Activated CD4-positive, alpha-beta T cell treated with anti-CD3 and anti-CD28 coated beads for 1 hour (primary cell): ENCODE measurements at places on chromosomes 4 and X.

- DNase-seq: no peak
Measured at GRCh38 chrX:20026278-20026677, 35.4 kb upstream of the BCLAF3 start.

- DNase-seq: no peak
Measured at GRCh38 chr4:15677507-15677988, 4.1 kb upstream of the FAM200B start.

- no peak for DNase-seq
Measured at GRCh38 chr4:41622787-41623186, 84.8 kb downstream of the LIMCH1 start.

GRCh38 chr4:158428242-158428641 is 93.4 kb upstream of the RXFP1 start:
- DNase-seq: no peak

DNA sequence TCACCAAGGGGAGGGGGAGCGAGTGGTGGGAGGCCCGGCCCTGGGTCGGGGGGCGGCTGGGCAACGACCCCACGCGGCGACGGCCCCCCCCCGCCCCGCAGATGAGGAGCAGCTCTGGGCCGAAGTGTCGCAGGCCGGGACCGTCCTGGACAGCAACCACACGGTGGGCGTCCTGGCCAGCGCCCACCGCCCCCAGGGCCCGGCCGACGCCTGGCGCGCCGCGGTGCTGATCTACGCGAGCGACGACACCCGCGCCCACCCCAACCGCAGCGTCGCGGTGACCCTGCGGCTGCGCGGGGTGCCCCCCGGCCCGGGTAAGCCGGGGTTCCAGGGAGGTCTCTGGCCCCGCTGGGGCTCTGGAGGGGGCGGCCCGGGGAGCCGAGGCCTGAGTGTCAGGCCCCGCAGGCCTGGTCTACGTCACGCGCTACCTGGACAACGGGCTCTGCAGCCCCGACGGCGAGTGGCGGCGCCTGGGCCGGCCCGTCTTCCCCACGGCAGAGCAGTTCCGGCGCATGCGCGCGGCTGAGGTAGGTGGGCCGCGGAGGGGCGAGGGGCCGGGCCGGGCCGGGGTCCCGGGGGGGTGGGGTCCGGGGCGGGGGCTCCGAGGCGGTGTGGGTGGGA is 8.7 kb upstream of the FGFRL1 start:
- DNase-seq: no peak

- DNase-seq: no peak
Measured at GRCh38 chr4:18020145-18020670, 1.3 kb downstream of the LCORL start.

GRCh38 chr4:34466411-34466810 is 1777.9 kb downstream of the ARAP2 start:
- no peak for DNase-seq

DNA sequence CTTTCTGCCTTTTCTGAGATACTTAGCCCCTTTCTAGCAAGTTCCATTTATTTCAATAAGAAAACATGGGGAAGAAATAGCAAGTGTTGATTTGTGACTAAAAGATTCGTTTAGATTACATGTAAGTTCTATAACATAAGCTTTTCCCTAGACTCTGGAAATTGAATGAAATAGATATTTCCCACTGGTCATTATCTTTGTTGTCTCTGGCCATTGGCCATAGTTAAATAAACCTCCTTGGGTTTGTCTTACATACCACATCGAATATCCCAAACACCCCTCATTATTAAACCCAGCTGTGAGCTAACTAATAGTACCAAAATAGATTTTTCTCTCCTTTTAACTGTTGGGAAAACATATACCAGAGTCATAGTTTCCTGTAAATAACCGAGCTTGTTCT is 534.8 kb downstream of the IQCM start:
- no peak for DNase-seq

- DNase-seq: no peak
Measured at GRCh38 chr4:101022151-101023024, 324.9 kb downstream of the PPP3CA start.

- no peak for DNase-seq
Measured at GRCh38 chr4:101145021-101145420, 202.3 kb downstream of the PPP3CA start.

GRCh38 chr4:185849664-185850550 is 37.9 kb upstream of the SORBS2 start:
- no peak for DNase-seq

DNA sequence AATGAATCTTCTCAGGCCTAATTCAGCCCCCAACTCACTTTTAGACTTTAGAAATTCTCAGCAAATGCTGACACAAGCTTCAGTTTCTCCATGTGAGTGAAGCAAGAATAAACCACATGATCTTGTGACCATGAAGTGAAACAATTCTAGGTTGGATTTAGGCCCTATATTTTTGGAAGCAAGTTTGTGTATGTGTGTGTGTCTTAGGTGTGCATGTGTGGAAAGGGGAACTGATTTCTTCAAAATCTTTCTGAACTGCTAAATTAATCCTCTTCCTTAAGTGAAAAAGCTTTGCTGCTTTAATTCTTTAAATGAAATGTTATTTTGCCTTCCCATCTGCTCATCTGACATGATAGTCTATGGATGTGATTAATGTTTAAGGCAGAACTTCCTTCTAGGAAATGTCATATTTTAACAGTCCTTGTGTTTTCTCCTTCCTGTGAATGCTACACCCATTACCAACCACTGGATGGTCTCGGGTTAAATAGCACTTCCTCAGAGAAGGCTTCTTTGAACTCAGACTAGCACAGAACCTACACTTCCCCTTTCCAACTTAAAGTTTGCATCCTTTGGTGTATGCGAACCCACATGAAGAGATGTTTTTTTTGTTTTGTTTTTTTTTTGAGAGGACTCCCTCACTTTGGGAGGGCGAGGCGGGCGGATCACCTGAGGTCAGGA is 1.2 kb upstream of the TMEM144 start:
- DNase-seq: no peak

DNA sequence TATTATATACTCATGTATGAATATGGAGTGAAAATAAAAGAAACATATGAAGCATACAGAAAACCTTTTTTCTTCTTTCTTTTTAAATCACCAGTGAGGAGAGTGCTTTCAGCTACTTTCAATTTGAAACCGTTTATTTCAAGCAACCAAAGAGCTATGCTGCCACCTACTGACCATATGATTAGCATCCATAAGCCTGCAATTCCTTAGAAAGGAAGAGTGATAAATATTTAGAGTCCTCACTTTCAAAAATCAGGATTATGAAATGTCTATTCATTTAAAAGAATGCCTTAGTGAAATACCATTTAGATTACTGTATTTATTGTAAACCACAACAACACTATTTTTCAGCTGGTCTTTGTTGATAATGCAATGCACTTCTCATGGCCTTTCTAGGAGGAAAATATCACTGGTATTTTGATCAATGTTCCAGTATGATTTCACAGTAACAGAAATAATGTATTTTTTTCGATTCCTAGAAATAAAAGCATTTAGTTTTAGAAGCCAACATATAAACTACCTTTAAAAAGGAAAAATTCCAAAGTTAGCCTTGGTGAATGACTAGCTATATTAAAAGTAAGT is 667.6 kb downstream of the PCDH18 start:
- no peak for DNase-seq

DNA sequence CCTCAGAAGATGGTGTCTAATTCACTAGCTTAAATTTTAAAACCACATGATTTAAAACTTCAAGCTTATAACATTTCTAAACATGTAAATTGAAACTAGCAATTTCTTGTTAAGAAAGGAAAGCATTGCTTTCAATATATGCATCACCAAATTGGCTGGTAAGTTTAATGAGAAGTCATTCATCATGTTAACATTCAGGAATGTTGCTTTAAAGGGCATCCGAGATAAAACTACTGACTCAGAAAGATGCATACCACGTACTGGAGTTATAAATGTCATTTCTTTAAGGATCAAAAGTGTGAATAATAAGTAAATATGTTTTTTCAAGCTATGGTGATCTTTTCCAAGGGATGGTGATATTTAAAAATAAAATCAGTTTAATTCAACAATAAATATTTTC is 83.3 kb upstream of the VCX2 start:
- DNase-seq: no peak

- DNase-seq: no peak
Measured at GRCh38 chr4:2823301-2823670, 20.4 kb upstream of the ADD1 start.

GRCh38 chrX:41055740-41056139 is 29.5 kb upstream of the USP9X start:
- no peak for DNase-seq

GRCh38 chr4:139560406-139561104 is 4.5 kb upstream of the SETD7 start:
- DNase-seq: no peak

GRCh38 chr4:18250564-18250963 is 229.0 kb upstream of the LCORL start:
- no peak for DNase-seq

- no peak for DNase-seq
Measured at GRCh38 chr4:5921981-5922380, 29.1 kb upstream of the CRMP1 start.

DNA sequence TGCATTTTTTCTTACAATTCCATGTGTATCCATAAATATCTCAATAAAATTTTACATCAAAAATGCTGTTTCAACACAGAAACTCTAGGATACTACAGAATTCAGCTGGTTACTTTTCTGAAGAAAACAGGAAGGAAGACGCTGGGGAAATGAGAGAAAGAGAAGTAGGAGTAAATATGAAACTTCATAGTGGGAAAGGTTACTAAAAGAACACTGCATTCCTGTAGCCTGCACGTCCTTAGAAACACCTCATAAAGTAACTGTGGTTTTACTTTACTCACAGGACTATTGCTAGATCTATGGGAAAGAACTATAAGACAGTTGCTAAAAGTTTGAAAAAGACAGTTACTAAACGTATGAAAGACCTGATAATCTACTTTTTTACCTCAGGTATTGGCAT is 23.1 kb downstream of the ATP11C start:
- DNase-seq: no peak

DNA sequence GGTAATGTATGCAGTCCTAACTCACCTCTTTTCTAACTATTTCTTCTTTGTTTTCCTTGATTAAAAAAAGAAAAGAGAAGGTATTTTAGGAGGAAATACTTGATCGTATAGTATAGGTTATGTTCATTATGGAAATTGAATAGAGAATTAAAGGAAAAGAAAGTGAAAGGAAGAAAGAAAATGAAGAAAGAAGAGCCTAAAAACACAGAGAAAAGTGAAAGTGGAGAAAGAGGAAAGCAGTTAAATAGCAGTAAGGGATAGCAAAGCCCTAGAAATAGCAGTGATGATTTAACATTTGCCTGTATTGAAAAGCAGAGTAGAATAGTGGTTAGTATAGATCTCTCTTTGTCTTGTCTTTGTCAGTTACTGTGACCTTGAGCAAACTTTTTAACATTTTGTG is 37.0 kb downstream of the MRPL1 start:
- no peak for DNase-seq

DNA sequence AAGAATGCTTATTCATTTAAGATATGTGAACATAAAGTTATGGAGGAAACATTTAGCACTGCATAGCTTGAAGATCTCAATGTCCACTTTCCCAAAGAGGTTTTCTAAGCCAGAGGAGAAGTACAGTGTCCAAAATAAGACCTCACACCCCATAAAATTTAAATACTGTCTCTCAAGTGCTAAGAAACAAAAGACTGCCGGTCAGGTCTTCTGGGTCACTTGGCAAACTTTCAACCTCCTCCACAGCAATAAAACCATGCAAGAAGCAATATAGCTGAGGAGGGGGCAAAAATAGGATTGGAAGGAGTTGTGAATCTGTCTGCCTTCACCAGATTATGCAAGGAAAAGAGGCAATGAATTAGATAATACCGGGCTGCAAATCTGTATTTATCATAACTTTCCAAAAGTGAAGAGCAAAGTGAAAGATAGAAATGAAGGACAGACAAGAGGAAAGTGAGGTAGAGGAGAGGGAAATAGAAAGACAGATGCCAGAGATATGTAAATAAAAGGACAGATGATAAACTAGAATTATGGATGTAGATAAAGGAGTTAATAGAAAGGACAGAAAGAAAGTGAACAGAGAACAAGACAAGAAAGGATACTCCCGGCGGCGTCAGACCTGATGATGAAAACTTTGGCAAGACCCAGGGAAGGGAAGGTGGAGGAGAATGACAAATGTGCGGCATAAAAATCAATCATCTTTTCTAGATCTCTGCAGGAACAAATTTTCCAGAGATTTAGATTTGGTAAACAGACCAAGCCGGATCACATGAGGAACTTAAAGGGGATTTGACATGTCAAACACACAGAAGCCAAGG is 152.7 kb upstream of the FAM241A start:
- no peak for DNase-seq

GRCh38 chrX:132118358-132118757 is 9.5 kb downstream of the FRMD7 start:
- no peak for DNase-seq

GRCh38 chrX:128599632-128600031 is 547.4 kb upstream of the ACTRT1 start:
- no peak for DNase-seq

- DNase-seq: no peak
Measured at GRCh38 chr4:48898733-48899431, 7.7 kb downstream of the OCIAD2 start.

DNA sequence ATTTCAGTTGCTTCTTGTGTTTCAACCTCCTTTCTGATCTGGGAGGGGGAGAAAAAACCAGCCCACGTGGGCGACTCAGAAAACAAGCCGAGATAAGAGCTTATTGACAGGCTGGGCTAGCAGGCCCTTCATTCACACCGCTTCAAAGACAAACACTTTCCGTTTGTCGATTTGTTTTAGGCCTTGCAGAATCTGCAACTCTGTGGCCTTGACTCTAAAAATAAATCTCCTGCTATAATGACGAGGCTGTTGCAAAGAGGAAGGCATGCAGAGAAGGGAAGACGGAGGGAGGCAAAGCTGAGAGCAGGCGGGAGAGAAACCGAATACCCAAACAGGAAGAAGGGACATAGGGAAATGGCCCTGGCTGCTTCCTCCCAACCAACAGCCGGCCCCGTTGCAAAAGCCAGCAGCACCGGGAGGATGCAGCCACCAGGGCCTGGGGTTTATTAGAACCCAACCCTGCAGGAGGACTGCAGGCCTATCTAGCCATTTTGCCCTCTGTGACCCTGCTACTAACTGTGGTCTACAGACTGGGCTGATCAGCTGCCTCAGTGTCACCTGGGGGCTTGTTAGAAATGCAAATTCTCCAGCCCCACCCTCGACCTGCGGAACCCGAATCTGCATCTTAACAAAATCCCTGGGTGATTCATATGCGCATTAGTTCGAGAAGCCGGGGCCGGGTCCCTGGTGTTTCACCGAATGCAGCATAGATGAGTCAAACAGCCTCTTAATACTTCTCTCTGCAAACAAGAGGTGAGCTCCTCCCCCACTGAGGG is 325.5 kb downstream of the BCOR start:
- DNase-seq: peak; percentile 38

DNA sequence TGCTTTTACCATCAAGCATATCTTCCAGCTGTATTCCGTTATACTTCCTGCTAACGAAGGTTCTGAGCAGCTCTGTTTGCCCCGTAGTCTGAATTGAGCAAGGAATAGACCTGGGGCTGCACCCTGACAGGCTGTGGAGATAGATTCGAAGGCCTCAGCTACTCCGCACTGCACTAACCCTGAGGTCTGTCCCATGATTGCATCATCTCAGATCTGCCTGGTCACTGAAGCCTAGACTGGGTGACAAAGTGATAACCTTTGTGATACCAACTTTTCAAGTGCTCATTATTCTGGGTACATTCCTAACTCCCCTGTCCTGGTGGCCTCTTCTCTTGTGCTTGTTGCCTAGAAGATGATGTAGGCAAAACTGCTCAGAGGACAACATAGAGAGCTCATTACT is 29.9 kb upstream of the PGRMC1 start:
- no peak for DNase-seq
